ENCODE measurements at places on chromosomes 1 and 21.

GRCh38 chr1:84861988-84862644 is 30.9 kb downstream of the LPAR3 start:
- no peak for DNase-seq

DNA sequence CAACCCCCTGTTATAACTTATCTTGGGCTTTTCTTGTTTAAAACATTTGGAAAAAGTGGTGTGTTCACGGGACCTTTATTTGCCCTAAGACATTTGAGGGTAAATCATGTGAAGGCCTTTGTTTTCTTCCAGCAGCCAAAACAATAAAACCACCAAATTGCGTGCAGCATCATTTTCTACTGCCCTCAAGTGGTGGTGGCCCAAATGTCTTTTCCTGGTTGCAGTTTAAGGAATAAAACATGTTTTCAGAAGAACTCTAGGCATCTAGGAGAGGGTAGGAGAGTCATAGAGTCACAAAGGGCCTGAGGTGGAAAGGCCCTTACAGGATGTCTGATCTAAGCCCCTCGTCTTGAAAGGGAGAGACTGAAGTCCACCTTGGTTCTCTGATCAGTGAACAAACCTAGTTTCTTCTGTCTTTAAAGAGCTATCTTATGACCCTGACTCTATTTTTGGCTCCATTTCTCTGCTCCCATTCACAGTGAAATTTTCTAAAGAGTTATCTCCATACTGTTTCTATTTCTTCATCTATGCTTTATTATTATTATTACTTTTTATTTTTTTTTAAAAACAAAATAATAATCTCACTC is 16.0 kb upstream of the EPS15 start:
- DNase-seq: peak; percentile 87

DNA sequence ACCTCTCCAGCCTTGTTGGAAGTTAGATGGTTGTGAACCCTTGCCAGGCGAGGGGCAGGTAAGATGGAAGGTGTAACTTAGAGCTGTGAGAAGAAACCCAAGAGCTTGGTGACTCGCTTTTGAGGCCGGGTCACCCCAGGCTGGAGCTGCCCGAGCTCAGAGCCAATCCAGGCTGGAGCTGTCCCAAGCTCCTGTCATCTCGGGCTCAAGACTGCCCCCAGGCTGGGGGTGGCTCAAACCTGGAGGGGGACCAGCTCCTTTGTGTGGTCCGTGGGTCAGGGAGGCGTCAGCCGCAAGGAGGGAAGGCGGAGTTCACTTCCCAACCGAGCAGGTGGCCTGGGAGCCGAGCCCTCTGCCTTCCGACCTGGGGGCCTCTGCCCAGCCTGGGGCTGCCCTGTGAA is 2.0 kb downstream of the HUNK start:
- DNase-seq: no peak

- DNase-seq: no peak
These were observed 1.9 kb downstream of the RNF11 start for GRCh38 chr1:51238034-51238403.

- no peak for DNase-seq
These were observed 48.0 kb upstream of the WLS start for GRCh38 chr1:68280286-68280685.

DNA sequence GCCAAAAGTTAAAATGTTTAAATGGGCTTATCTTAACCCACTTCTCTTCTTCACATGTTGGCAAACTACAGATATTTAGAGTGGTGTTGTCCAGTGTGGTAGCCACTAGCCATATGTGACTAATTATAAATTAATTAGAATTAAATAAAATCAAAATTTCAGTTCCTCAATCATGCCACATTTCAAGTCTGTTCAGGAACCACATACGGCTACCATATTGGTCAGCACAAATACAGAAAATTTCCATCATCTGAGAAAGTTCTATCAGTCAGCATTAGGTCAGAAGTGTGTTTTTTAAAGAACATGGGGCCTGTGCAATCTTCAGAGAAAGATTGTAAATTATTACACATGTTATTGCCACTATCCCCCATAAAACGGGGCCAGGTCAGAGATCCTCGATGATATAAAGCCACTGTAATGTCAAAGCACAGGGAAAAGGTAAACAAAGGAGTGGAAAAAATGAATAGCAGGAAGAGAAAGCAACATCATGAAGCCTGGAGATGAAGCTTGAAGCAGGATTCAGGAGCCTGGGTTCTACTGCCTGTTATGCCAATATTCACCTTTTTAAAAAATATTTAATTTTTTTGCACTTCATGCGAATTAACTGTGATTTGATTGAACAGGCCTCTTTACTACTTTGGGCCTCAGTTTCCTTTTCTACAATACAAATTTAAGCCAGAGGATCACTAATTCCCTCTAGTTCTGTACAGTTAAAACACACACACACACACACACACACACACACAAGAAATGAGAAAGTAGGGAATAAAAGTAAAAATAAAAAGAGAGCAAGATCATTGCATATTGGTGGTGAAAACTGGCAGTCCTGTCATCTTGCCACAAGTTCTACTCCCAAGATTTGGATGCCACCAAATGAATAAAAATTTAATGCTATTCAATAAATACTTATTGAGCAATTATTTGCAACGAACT is 2.3 kb downstream of the RSBN1 start:
- no peak for DNase-seq

GRCh38 chr1:172566196-172566997 is 33.4 kb downstream of the SUCO start:
- no peak for DNase-seq

- DNase-seq: peak; percentile 61
These were observed 2.0 kb upstream of the EFNA4 start for GRCh38 chr1:155061381-155062150.

DNA sequence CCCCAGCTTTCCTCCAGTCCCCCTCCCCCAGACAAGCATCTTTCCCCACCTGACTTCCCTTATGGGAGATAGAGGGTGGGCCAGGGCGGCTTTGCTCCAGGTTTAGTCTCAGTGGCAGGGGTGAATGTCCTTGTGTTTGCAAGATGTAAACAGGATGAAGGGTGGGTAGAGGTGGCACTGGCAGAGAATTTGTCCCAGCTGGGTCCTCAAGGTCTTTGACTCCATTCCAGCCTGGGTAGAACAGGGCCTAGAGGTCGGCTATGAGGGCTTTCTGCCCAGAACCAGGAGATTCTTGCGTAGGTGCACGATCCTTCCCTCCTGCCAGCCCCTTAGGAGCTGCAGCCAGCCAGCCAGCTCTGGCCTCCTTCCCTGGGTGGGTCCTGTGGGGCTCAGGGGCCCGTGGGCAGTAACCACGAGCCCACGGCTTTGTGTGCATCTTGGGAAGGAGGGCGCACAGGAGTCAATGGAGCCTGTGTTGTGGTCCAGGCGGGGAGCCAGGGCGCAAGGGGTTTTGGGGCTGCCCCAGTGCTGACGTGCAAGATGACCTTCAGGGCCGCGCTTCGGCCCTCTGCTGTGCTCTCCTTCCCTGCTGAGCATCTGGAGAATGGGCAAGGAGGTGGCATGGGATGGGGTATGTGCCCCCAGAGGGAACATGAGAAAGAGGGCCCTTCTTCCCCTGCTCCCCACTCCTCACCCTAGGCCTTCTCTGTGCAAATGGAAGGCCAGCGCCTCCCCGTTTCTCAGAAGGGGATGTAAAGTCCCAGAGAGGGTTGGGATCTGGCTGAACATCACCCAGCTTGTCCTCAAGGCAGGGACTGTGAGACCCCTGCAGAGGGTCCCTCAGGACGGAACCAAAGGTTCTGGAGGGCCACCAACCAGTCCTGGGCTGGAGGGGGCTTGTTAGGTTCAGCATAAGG is 15.7 kb downstream of the POU3F1 start:
- DNase-seq: no peak

DNA sequence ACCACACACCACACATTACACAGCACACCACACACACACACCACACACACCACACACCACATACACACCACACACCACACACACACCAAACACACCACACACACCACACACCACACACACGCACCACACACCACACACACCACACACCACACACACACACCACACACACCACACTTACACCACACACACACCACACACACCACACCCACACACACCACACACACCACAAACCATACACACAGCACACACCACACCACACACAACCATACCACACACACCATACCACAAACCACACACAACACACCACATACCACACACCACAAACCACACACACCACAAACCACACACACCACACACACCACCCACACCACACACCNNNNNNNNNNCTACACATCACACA is 40.9 kb upstream of the SIK1 start:
- DNase-seq: no peak

GRCh38 chr1:59506952-59507351 is 210.1 kb downstream of the FGGY start:
- DNase-seq: no peak

DNA sequence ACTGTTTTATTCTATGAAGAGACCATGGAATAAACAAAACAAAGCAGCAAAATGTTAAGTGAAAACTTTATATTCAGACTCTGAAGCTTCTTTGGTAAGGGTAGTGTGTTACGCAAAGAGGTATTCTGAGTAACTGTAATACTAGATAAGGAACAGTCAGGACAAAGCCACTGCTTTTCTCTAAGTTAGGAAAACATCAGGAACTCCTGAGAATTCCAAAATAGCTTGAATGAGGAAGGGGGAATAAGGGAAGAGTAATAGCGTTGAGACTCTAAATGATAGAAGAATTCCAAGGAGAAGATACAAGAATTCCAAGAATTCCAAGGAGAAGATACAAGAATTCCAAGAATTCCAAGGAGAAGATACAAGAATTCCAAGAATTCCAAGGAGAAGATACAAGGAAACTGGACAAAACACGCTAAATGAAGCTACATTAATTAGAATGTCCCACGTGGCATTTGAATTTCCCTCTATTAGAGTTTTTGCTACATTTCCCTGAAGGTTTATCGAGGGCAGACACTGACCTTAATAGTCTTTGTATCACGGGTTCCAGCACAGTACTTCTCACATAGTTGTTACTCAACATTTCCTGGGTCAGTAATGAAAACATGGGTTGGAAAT is 71.5 kb downstream of the SMYD3 start:
- DNase-seq: no peak

DNA sequence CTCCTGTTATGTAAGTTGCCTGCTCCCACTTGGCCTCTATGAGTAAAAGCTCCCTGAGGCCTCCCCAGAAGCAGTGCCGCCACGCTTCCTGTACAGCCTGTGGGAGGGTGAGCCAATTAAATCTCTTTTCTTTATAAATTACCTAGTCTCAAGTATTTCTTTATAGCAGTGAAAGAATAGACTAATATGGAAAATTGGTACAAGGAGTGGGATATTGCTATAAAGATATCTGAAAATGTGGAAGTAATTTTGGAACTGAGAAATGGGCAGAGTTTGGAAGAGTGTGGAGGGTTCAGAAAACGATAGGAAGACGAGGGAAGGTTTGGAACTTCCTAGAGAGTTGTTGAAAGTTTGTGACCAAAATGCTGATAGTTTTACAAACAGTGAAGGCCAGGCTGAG is 572.3 kb downstream of the MATN1 start:
- no peak for DNase-seq

DNA sequence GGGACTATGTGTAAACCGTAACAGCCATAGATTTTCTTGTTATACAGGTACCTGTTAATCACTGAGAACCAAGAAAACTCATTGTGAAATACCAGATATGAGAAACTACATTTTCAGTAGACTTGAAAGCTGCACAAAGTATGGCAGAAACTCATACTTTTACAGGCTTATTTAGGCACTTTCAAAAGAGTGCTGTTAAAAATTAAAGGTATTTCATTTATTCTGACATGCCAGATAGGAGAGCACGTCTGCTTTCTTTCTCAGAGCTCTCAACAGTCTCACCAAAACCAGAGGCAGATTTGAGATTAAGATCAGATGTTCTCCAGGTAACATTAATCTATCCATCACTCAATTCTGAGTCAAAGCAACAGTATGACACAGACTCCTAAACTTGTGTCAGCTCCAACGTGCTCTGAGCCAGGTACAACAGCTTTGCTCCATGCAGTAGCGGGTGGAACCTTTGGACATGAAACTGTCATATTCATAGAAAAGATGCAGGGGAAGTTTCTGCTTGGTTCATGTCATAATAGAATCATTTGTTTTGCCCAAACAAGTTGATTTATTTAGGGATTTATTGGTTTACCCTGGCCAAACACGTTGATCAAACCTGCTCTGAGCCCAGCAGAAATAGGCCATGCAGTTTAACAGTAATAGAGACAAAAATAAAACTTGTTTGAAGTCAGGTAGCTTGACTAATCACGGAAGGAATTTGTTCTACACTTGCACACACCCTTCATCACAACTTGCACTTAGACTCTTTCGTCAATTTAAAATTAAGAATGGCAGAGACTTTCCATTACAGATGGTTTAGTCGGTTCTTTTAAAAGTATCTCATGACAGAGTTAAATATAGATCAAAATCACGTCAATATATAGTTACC is 20.8 kb upstream of the TSNAX start:
- no peak for DNase-seq

DNA sequence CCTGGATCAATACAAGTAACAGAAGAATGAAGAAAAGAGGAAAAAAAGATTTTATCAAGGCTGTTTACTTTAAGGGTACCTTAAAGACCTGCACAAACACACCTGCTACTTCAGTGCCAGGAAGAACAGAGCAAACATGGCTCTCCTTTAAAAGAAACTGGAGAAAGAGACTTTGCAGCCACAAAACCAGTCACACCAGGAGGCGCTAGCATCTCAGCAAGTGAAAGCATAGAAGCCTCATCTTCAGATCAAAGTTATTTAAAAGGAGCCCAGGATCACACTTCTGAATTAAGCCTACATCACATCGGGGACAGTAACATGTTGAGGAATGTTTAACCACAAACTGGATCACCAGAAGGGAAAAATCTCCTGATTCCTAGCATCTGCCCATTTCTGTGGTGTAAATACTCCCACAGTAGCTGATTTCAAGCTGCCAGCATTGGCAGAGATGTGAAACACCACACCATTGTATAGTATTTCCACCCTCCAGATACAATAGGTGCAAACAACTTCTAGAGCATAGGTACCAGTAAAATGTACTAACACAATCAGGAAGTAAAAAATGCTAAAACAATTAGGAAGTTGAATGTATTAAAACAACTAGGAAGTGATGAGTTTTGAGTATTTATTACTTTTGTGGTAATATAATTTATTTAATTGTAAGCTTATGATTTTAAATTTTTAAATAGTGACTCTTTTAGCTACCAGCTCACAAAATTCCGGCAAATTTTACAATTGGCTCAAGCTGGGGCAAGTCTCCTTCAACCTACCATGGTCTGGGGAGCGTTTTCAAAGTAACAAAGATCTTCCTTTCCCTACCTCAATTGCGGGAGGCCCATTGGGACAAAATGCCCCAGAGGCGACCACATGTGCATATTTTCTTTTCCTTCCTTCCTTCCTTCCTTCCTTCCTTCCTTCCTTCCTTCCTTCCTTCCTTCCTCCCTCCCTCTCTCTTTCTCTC is 105.3 kb upstream of the CLDN14 start:
- DNase-seq: no peak

DNA sequence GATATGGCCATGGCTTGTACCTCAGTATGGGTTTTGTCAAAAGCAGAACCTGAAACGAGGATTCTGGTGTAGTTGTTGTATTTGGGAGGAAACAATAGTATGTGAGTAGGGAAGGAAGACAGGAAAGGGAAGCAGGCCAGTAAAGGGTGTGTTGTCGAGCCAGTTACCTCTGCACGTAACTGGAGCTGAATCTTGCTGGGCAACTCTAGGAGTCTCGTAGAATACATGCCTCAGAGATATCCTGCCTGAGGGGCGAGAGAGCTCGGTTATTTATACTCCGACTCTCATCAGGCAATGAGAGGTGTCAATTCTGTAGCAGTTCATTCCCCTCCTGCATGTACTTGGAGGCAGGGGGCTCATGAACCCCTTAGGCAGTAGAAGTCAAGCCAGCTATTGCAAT is 45.9 kb upstream of the KIF26B start:
- no peak for DNase-seq

- DNase-seq: no peak
These were observed 84.4 kb downstream of the ADARB1 start for GRCh38 chr21:45158491-45159423.

- no peak for DNase-seq
These were observed 6.2 kb upstream of the BTG2 start for GRCh38 chr1:203299169-203299568.

Measured in putamen (tissue), 1 donor.